ENCODE measurements at places on chromosomes 13 and 19.

DNA sequence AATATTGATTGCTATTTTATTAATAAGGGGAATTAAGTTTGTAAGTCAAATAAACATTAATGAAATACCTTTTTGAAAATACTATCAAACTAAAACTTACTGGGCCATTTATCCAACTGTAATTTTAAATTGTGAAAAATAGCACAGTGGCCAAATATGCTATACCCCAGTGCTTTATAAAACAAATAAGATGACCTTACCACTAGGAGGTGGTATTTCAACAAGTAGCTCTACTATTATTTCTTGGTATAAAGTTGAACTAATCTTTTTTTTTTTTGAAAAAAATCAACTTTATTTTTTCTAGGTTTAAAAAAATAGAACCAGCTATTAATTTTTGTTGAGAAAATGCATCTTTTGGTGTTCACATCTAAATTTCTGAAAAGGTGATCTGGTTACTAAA lies 14.7 kb downstream of the LACC1 start:
- no peak for DNase-seq

DNA sequence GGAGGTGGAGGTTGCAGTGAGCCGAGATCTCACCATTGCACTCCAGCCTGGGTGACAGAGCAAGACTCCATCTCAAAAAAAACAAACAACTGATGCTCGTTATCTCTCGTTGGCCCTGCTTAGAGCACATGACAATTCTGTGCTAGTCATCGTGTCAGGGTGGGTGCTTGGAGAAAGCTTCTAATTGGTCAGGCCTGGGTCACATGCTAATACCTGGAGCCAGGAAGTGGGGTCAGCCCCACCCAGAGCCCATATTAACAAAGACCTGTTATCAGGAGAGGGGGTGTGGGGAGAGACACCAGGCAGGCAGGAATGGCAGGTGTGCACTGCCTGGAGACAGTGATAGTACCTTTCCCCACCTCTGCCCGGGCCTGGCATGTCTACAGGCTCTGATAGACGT lies 84.9 kb downstream of the DPF1 start:
- no peak for DNase-seq

DNA sequence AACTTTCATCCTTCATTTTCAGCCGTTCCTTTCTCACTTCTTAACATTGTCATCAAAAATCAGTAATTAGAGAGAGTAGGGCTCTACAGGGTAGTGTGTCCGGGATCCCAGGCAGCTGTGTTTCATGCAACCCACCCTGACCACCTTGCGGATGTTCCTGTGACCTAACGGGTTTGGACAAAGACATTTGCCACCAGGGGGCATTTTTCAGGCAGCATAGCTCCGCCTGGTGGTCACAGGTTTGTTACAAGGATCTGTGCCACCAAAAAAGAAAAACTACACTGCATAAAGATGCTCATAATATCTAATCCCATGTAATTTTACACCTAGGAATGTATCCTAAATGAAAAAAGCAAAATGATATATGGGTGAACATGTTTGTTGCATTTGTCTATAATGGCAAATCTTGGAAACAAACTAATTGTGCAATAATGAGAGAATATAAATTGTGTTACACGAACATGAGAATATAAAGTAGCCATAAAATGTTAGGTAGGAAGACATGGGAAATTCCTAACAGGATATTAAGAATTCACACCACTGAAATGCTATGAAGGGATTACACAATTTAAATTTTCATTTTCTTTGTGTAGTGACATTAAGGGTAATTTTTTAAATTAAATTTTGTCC lies 123.0 kb downstream of the SLC7A1 start:
- peak; percentile 68 for DNase-seq

DNA sequence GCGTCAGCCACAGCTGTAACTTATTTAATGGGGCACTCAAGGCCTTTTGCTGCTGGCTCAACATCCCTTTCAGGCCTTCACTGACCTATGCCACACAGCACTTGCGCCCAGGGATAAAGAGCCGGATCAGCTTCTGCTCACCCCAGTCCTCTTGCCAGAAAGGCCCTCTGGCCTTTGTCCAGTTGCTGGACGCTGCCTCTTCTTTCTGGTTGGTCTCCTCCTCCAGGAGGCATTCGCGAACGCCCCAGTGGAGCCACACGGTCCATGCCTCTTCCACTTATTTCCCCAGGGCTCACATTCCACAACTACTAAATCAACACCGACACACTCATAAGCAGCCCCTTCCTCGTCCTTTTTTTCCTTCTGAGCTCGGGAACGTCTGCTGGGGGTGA lies 3.7 kb upstream of the ZNF329 start:
- DNase-seq = no peak

DNA sequence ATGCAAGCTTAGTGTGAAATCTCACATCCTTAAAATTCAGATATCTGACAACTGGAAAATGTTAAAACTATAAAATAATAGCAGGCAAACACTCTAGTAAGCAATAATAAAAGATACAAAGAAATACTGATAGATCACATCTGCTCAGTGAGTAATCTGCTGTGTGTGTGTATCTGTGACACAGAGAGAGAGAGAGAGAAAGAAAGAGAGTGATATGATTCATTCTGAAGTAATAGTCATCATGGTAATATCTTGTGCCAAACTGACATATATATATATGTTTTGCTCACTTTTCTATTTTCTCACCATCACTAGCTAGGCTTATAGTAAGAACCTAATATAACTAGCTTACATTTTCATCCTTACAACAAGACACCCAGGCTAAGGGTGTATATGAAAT lies 288.0 kb upstream of the SLITRK6 start:
- DNase-seq = no peak

- no peak for DNase-seq
These were observed 18.4 kb downstream of the BSPH1 start for GRCh38 chr19:47973529-47973928.
